ENCODE measurements at places on chromosomes 11 and 22. TPM values are rescaled to one million over a fixed set of nuclear protein-coding genes. Genes with fewer than 3 reads are reported as not detected.

The MAPK8IP2 gene
- total RNA-seq = 0.28 TPM

The NECTIN1 gene
- 3.8 TPM for total RNA-seq

The ALX4 gene
- total RNA-seq = not detected

The OR6A2 gene
- total RNA-seq = not detected

The SHANK3 gene
- total RNA-seq = 0.07 TPM

The MS4A15 gene
- not detected for total RNA-seq

The DGCR6 gene
- total RNA-seq = 1.2 TPM

The MUC2 gene
- total RNA-seq = not detected

The RFPL1 gene
- not detected for total RNA-seq

The MMP13 gene
- not detected for total RNA-seq

The SLC7A4 gene
- 0.13 TPM for total RNA-seq

The OR5P2 gene
- not detected for total RNA-seq

The MYO7A gene
- total RNA-seq = 0.20 TPM

The LDHAL6A gene
- not detected for total RNA-seq

The TEX12 gene
- total RNA-seq = 0.39 TPM

The SCYL1 gene
- total RNA-seq = 85.1 TPM

The HSPB2 gene
- not detected for total RNA-seq

The EP300 gene
- total RNA-seq = 52.0 TPM

The PRR33 gene
- total RNA-seq = not detected

The TRIM48 gene
- total RNA-seq = not detected

The RFPL2 gene
- not detected for total RNA-seq

The NPAS4 gene
- total RNA-seq = not detected

The FOLR2 gene
- not detected for total RNA-seq

The KREMEN1 gene
- 0.28 TPM for total RNA-seq

The IGF2 gene
- total RNA-seq = 3.5 TPM

The SPDYC gene
- total RNA-seq = not detected

The C11orf16 gene
- not detected for total RNA-seq

The LARGE1 gene
- 0.18 TPM for total RNA-seq

The NPAT gene
- 38.9 TPM for total RNA-seq

The FAM180B gene
- not detected for total RNA-seq

The TMEM121B gene
- total RNA-seq = 0.15 TPM

The SCGB1A1 gene
- not detected for total RNA-seq

The DTX4 gene
- 0.24 TPM for total RNA-seq

The SLC22A25 gene
- not detected for total RNA-seq

The MIAT gene
- 57.5 TPM for total RNA-seq
